ENCODE measurements at places on chromosomes 12 and 14.

DNA sequence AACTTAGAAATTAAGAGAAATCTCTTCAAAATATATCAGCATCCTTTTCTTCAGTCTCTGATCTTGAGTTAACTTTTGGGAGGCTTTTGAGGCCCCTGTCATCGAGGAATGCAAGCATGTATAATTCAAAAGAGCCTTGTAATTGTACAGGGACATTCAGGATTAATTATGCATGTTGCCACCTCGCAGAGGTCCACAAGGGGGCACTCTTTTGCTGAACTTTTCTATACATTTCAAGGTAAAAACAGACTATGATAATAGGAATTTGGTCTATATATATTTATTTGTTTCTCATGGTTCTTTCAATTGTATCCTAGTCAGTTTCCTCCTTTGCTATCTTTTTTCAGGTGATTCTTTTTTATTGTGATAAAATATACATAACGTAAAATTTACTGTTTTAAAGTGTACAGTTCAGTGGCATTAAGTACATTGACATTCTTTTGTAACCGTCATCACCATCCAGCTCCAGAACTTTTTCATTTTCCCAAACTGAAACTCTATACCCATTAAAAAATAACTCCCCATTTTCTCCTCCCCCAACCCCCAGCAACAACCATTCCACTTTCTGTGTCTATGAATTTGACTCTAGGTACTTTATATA, 47.0 kb upstream of the SLC2A13 start:
- DNase-seq, result peak; percentile 14

DNA sequence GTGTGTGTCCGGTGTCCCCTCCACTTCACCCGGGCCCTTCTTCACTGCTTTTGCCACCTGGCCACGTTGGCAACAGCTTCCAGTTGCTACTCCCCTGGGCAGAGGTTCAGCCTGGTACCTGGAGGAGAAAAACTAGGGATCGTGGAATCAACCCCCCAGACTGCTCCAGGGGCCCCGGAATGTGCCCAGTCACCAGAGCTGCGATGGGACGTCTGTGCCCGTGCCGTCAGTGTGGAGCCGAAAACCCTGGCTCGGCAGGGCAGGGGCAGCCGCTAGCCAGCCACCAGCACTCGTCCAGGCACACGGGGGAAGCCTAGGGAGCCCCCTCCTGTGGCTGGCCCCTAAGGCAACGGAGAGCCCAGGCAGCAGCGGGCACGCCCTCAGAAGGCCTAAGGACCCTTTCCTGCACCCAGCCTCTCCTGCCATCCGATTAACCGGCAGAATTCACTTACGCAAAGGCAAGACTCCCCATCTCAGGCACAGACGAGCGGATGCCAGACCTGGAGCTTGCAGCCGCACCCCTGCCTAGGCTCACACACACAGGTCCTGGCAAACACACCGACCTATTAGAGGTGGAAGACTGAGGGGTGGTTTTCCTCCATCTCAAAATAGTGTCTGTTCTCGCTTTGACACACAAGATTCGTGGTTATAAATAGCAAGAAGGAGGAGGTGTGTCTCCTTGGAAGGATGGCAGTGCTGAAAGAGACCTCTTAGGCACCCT, 62.6 kb downstream of the FBXL14 start:
- DNase-seq, result no peak

DNA sequence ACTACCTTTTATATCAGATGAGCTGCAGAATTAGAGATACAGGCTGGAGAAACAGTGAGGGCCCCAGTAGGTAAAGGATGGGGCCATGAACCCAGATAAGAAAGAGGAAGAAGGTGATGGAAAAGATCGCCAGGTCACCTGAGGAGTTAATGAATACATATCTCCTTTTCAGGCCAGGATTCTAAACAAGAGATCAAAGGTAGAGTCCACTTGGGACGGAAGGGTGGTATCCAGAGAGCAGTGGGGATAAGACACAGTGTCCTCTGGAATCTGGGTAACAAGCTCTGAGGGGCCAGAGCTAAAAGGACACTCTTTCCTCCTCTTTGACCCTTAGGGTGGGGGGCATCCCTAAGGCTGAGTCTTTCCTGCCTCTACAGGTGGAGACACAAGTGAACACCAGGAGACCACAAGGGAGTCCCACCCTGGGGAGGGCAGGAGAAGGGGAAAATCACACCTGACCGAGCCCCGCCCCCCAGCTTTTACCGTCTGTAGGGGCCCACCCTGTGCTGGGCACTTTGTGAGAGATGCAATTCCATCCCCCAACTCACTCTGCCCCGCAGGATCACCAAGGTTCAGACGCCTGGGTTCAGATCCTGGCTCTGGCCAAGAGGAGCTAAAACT, 27.3 kb downstream of the SERPINA1 start:
- no peak for DNase-seq

GRCh38 chr12:68529869-68530268, 80.8 kb upstream of the RAP1B start:
- no peak for DNase-seq

DNA sequence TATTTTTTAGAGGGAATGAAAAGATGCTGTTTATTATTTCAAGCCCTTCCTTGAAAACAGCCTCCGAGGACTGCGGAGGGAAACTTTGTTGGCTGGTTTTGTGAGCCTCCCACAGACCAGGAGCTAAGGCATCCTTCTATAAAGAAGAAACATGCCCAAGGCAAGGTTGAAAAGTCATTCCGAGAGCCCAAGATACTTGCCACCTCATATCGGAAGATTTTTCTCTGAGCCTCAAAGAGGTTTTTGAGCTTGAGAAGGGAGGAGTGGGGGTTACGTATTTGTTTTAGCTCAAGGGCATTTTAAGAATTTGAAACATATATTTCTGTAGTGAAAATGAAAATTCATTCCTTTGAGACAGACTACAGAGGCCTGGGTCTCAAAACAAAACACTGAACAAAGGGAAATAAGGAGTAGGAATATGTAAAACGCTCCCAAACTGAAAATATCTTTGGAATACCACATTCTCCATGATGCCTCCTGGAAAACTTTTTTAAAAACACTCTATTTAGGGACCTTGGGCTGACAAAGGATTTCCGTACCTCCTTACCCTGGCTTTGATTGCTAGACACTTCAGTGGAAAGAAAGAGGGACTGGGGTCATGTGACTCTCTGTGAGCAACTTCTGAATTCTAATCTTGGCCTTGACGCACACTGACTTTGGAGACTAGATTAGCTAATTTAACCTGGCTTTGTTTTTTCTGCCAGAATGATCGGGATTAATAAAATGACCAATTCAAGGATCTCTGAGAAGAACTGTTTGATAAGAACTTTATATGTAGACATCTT, 180.9 kb downstream of the SRGAP1 start:
- DNase-seq, result no peak

DNA sequence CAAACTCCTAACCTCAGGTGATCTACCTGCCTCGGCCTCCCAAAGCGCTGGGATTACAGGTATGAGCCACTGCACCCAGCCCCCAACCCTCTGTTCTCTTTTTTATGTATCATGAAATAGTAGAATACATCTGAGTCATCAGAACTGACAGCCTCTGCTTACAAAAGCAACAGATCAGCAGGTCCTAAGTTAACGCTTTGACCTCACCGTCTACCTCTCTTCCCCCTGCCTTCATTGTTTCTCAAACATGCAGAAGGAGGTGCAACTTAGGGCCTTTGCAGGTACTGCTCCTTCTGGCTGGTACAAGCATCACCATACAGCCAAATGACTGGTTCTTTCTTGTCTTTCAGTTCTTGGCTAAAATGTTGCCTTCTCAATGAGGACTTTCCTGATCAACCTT, 249.2 kb downstream of the PAWR start:
- DNase-seq, result no peak

DNA sequence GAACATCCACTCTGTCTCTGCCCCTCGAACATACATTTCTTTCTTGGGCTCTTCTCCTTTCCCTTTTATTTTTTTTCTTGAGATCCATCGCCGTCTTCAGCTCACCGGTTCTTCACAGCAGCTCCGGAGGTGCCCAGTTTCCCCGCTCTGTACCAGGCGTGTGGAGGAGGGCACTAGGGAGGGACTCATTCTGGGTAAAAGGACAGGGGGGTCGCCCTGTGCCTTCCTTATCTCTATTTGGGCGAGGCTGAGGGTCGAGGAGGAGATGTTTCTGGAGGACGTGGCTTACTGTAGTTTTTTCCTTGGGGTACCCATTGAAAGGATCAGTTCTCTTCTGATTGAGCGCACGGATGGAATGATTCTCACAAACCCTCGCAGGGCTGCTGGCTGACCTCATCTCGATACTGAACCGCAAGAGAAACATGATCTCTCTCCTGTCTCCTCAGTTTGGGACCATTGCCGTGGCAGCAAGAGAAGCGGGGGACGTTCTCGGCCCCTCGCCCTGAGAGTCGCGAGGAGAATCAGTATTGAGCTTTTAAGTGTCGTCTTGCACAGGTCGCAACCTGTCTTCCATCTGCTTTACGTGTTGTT, 386 bp downstream of the LIN52 start:
- no peak for DNase-seq

GRCh38 chr14:101681795-101682194, 79.7 kb upstream of the PPP2R5C start:
- no peak for DNase-seq

- no peak for DNase-seq
Observed at GRCh38 chr14:55458800-55459515, 18.5 kb upstream of the TBPL2 start.

DNA sequence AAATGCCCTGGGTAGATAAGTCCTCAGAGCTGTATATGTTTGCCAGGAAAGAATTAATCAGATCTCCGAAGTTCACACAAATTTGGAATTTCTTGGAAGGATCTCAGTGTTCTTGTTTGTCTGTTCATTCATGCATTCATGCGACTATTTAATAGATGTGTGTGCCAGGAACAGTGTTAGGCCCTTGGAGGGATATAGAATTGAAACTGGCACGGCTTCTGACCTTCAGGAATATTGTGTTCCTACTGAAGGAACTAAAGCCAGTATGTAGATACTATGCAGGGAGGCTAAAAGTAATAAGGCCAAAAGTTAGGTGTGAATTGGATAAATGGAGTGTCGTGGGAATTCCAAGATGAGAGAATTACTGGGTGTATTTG, 166.0 kb upstream of the NOS1 start:
- DNase-seq, result no peak

DNA sequence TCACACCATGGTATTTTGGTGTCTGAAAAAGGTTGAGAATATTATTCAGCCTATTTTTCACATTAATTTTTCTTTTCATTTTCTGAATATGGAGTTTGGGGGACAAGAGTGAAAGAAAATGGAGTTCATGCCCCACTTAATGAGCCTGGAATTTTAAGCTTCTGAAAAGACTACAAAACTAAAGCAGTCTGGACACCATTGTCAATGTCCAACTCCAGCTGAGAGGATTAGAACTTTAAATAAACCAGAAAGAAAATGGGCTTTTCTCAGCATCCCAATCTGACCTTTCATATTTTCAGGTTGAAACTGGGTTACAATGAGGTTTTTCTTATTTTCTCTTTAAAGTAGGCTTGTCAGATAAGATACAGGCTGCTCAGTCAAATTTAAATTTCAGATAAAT, 207.7 kb downstream of the SLC6A15 start:
- DNase-seq, result no peak

- no peak for DNase-seq
Observed at GRCh38 chr14:54919330-54919729, 16.7 kb upstream of the GCH1 start.

DNA sequence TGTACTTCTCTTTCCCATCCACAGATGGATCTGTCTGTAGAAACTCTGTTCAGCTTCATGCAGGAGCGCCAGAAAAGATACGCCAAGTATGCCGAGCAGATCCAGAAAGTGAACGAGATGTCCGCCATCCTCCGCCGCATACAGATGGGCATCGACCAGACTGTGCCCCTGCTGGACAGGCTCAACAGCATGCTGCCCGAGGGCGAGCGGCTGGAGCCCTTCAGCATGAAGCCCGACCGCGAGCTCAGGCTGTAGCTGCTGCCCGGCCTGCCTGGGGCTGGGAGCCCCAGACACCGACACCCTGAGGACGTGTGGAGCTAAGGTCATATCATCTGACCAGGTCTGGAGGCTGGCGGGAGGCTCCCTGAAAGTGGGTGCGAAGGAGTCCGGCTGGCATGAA, 97.1 kb downstream of the DUSP16 start:
- no peak for DNase-seq

DNA sequence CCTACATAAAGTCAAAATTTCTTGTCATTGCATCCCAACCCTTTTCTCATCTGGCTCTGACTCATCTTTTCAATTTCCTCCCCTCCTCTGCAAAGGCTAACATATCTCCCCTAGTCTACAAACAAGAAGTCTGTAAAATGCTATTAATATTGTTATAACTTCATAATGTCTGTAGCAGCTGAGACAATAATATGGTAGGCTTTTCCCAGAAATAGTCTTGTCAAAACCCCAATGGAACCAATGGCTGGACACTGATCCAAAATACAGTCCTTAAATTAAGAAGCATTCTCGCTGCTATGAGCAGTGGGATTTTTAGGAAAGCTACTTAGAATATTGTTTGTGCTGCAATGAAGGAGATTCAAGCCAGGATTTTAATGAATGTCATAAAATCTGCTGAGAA, 131.4 kb downstream of the KLHL28 start:
- no peak for DNase-seq

GRCh38 chr12:4025181-4026019, 152.2 kb upstream of the PARP11 start:
- no peak for DNase-seq

DNA sequence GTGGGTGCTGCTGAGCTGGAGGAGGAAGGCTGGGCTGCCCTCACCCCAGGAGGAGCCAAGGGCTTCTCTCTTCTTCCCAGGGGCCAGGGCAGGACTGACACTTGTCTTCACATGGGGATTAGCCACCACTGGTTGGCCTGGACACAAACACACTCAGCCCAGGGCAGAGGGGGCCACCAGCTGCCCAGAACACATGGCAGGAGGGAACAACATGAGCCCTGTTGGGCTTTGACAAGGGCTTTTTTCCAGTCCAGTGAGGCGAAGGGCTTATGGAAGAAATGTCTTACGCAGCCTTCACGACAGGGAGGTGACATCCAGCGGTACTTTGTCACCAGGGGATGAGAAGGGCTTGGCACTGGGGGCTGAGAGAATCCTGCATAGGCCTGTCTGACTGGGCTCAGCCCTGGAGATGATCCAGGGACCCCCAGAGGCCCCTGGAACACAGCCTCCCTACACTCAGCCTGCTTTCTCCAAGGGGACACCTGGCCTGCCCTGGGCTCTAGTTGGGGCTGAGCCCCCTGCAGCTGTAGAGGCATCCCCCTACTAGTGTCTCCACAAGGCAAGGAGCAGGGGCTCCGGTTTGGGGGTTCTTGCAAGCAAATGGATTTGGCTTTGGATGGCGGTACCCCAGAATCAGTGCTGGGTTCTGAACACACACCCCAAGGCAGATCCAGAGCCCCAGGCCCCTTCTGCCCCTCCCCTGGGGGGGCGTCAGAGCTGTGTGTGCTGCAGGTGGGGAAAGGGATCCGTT, 18.9 kb downstream of the ARL6IP4 start:
- no peak for DNase-seq

- no peak for DNase-seq
Observed at GRCh38 chr12:6620137-6620884, 13.1 kb upstream of the CHD4 start.

GRCh38 chr12:52856787-52857186, 8.0 kb upstream of the KRT78 start:
- DNase-seq, result no peak

DNA sequence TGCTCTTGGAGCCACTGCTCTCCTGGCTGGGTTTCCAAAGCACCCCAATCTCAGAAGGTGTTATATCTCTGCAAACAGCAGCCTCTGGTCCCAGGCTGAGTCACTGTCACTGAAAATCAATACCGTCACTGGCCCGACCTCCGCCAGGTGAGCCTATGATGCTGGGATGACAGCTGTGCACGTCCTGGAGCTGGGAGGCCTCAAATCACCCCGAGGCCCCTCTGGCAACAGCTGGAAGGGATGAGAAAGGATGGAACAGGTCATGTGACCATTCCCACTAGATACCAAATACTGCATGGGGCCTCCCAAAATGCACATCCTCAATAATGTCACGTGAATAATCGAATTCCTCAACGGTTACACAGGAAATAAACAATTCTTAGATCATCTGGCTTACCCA, 190.8 kb downstream of the TTC7B start:
- DNase-seq, result no peak

Data from activated CD8-positive, alpha-beta memory T cell treated with anti-CD3 and anti-CD28 coated beads for 1 hour (primary cell).